ENCODE measurements at places on chromosomes 3 and 15.

- DNase-seq = no peak
Measured at GRCh38 chr15:88269356-88270062, 13.0 kb upstream of the NTRK3 start.

- DNase-seq = no peak
Measured at GRCh38 chr15:36622197-36622795, 42.9 kb downstream of the CDIN1 start.

- no peak for DNase-seq
Measured at GRCh38 chr3:175484666-175485065, 625.5 kb downstream of the NAALADL2 start.

GRCh38 chr3:187165144-187165543 lies 25.8 kb upstream of the RPL39L start:
- DNase-seq = peak; percentile 13

GRCh38 chr3:189936201-189936945 lies 184.3 kb downstream of the P3H2 start:
- no peak for DNase-seq

GRCh38 chr15:39919748-39920509 lies at the start of gene GPR176:
Gene GPR176 (minus strand): TSS chr15:39920266. CDS start chr15:39920026, 240 bp downstream.
- DNase-seq = peak; percentile 28

- no peak for DNase-seq
Measured at GRCh38 chr15:31082771-31083369, 18.7 kb downstream of the TRPM1 start.

- DNase-seq = no peak
Measured at GRCh38 chr3:81390796-81391195, 370.6 kb downstream of the GBE1 start.

- no peak for DNase-seq
Measured at GRCh38 chr3:113495035-113495434, 19.9 kb downstream of the SPICE1 start.

DNA sequence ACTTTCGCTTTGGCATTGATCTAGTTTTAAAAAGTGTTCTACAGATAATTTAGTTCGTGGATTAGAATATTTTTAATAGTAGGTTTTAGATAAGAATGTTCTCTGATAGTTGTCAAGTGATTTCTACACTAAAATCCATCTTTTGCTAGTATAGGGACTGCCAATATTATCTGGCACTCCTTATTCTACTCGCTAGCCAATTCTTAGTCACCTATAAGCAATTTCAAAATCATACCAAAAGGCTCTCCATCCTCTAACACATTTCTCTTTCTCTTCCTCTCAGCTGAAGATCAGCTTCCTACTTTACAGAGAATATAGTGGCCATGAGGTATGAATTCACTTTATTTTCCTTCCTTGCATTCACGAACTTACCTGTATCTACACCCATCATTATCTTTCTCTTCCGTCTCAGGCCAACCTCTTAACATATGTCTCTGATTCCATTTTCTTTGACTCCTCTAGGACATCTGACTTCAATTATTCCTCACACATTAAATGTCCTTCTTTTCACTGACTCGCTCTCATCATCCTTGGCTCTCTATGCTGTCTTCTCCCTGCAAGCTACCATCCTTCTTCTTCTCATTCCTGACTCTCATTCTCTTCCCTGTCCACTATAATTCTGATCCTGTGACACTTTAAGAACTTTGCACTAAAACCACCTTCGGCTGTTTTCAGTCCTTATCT lies 35.5 kb downstream of the C3orf80 start:
- no peak for DNase-seq

GRCh38 chr3:41900265-41900664 lies 61.6 kb downstream of the ULK4 start:
- no peak for DNase-seq

DNA sequence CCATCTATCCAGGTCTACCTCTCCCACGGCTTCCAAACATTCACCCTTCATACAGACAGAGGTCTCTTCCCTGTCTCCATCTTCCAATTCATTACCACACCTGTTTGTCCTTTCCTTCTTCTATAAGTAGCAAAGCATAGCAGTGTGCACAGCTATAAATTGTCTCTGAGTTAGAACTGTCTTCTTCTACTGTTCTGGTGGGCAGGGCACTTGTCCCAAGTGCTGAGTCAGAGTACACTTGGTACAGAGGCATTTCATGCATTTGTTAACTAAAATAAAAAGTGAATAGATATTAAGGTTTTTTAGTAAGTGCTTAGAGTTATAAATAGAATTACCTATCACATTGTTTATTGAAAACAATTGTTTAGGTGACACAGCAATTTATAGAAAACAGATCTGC lies 150.1 kb upstream of the CCDC54 start:
- DNase-seq = no peak
